Adipocyte (in vitro differentiated cells): ENCODE measurements at places on chromosomes 1 and 21.
A peak's percentile ranks its signal among the peaks of the same experiment; 100 is the strongest.

- peak; percentile 79 for DNase-seq
Observed at GRCh38 chr1:62295921-62296491, 23.2 kb downstream of the KANK4 start.

- no peak for DNase-seq
Observed at GRCh38 chr1:7390604-7391000, 380.5 kb upstream of the VAMP3 start.

GRCh38 chr21:38936240-38936639 lies 130.5 kb downstream of the ETS2 start:
- DNase-seq, result no peak

GRCh38 chr1:45148209-45148825 lies 58.1 kb downstream of the ZSWIM5 start:
- no peak for DNase-seq
